ENCODE measurements at places on chromosomes 3 and 15.
A peak's percentile ranks its signal among the peaks of the same experiment; 100 is the strongest.

DNA sequence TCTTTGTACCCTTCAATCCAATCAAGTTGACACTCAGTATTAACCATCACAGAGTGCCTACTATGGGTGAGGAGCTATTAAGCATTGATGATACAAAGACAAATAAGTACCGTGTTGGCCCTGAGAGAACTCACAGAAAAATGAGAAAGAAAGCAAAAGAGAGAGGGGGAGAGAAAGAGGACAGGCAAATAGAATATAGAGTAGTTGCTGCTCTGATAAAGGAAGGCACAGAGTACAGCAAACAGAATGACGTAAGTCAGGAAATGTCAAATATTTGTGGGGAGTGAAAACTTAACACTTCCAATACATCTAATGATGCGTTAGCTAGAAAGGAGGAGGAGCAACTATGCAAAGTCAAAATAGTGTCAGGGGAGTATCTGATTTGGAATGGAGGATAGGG is 320.6 kb upstream of the KCNH8 start:
- H3K27ac ChIP-seq: no peak overlapping the region
- H3K4me3 ChIP-seq: no peak overlapping the region
- no peaks in the 10 kb centered on the region for H3K36me3 ChIP-seq
- no peaks in the 10 kb centered on the region for H3K4me1 ChIP-seq
- no peaks in the 10 kb centered on the region for H3K27me3 ChIP-seq

DNA sequence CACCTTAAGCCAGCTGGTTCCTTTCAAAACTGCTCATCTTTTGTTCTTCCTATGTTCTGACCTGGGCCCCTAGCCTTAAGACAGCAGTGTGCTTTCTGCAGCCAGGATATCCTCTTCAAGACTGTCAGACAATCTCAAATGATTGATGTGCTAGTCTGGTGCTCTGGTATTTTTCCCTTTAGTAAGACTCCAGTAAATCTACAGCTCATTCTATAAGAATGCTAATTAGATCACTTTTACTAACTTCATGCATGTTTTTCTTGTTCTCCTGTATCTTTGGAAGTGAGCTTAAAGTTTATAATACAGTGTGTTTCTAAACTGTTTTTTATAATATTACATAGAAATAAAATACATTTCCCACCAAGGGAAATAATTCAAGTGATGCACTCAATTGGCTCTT is 220.9 kb upstream of the NANOGP8 start:
- H3K27ac ChIP-seq: no peak overlapping the region
- H3K4me3 ChIP-seq: no peak overlapping the region
- no peaks in the 10 kb centered on the region for H3K4me1 ChIP-seq
- no peak for DNase-seq
- H3K36me3 ChIP-seq: no peaks in the 10 kb centered on the region

DNA sequence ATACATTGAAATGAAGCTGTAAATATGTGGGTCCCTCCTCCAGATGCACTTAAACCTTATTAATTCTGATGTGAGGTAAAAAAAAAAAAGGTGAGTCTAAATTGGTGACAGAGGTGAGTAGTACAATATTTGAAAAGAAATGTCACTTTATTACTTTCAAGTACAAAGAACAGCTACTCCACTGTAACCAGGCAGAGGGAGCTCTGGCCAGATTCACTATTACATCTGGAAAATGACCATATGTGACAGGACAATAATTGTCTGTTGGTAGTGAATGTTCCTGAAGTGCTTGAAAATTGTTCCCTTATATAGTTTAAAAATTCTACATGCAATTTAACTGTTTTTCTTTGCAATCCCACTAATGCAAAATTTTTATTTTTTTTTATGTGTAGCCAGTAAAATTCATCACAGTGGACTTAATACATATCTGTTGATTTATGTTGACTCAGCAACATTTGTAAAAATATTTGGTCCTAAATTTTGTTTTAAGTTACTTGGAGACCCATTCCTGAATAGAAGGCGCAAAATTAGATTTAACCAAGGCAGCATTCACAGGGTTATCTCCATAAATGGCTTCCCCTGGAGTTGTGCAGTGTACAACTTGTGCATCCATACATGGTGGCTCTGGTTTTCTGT is 231.9 kb upstream of the TBC1D5 start:
- no peak overlapping the region for H3K4me3 ChIP-seq
- H3K36me3 ChIP-seq: no peaks in the 10 kb centered on the region
- no peaks in the 10 kb centered on the region for H3K4me1 ChIP-seq
- no peaks in the 10 kb centered on the region for H3K27me3 ChIP-seq
- no peak overlapping the region for H3K27ac ChIP-seq
- DNase-seq: no peak

DNA sequence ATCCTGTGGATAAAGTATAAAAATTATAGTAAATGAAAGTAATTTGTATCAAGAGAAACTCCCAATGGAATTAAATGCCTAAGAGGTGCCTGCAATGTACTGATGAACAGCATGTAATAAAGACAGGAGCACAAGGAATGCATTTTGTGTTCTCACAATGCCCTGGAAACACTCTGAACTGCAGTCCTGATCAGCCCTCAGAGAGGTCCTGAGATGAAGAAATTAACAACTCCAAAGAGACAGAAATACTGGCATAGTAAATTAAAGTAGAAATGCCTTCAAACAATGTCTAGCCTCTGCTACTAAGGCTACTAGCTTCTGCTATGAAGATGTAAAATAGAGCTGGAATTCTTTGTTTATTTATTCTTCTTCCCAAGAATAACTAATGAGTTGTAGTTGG is 59.9 kb downstream of the CFAP20DC start:
- DNase-seq: no peak
- no peaks in the 10 kb centered on the region for H3K4me1 ChIP-seq
- H3K27ac ChIP-seq: no peak overlapping the region
- H3K27me3 ChIP-seq: no peaks in the 10 kb centered on the region
- H3K36me3 ChIP-seq: no peaks in the 10 kb centered on the region
- H3K4me3 ChIP-seq: no peak overlapping the region

DNA sequence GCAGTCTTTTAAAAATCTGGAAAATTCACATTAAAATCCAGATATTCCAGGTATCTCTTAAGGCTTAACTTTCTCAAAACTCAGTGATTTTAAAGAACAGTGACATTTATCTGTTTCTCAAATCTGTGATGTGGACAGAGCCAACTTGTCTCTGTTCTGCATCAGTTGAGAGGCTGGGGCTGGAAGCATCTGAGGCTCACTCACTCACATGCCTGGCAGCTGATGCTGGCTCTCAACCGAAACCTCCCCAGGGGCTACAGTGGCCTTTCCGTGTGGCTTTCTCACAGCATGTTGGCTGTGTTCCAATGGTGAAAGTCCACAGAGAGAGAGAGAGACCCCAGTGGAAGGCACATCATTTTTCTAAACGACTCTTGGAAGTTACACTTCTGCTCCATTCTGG is 53.5 kb downstream of the CEMIP start:
- H3K4me1 ChIP-seq: no peaks in the 10 kb centered on the region
- H3K4me3 ChIP-seq: no peak overlapping the region
- no peak for DNase-seq
- H3K27ac ChIP-seq: no peak overlapping the region
- no peaks in the 10 kb centered on the region for H3K27me3 ChIP-seq
- H3K36me3 ChIP-seq: no peaks in the 10 kb centered on the region

- H3K27me3 ChIP-seq: no peaks in the 10 kb centered on the region
- H3K4me3 ChIP-seq: no peak overlapping the region
- H3K4me1 ChIP-seq: no peaks in the 10 kb centered on the region
- H3K27ac ChIP-seq: no peak overlapping the region
- H3K36me3 ChIP-seq: no peaks in the 10 kb centered on the region
- DNase-seq: no peak
These were observed 191.6 kb upstream of the FAM3D start for GRCh38 chr3:58858126-58858525.

DNA sequence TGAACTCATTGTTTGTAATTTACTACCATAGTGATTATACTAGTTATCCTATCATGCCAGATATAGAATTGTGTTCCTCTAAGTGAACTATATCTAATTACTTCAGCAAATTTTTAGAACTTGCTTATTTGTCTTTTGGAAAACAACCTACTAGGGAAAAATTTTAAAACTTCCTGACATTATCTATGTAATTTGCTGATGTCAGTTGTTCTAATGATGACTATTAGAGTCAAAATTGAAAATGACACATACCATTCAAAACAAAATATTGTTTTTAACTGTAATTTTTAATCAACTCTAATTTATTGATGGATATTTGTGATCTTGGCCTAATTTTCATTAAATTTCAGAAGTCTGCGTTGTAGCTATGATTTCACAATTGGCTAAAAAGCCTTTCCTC is 106.7 kb upstream of the ROBO2 start:
- H3K27ac ChIP-seq: no peak overlapping the region
- DNase-seq: no peak
- H3K27me3 ChIP-seq: no peaks in the 10 kb centered on the region
- no peak overlapping the region for H3K4me3 ChIP-seq

GRCh38 chr3:161349529-161350312 is 21.6 kb downstream of the SPTSSB start:
- no peak overlapping the region for H3K4me3 ChIP-seq
- no peaks in the 10 kb centered on the region for H3K4me1 ChIP-seq
- no peak overlapping the region for H3K27ac ChIP-seq

DNA sequence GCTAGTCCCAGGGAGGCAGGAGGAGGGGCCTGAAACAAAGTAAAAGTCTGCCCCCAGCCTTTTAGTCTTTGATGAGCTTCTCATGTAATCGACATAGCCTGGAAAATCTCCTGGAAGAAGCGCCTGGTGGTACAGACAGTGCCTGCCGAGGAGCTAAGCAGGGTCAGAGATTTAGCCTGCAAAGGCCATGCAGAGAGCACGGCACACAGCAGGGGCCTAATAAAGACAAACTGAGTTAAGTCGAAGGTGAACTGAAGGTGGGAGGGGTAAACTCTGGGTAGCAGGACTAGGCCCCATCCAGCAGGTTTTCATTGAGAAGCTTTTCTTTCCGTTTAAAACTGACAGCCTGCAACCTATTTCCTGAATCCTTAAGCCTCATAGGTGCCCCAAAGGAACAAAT is 115.5 kb upstream of the ABHD17C start:
- H3K27ac ChIP-seq: no peak overlapping the region
- DNase-seq: peak; percentile 39
- no peaks in the 10 kb centered on the region for H3K4me1 ChIP-seq
- H3K4me3 ChIP-seq: no peak overlapping the region

DNA sequence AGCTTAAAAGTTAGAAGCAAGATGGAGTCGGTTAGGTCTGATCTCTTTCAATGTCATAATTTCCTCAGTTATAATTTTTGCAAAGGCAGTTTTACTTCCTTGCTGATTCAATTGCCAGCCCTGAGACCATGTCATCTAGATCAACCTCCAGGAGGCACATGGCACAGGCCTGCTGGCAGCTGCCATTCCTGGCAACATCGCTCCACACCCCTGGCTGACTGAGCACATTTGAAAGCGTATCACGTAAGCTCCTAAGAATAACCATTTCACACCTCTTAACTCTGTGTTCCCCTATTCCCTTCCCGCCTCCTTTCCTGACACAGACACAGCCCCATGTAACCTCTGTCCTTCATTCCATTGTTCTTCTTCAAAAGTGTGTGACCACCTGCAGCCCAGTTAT is 313.9 kb upstream of the CTNNB1 start:
- H3K4me3 ChIP-seq: no peak overlapping the region
- no peak for DNase-seq
- H3K27ac ChIP-seq: no peak overlapping the region
- no peaks in the 10 kb centered on the region for H3K4me1 ChIP-seq
- H3K27me3 ChIP-seq: no peaks in the 10 kb centered on the region
- H3K36me3 ChIP-seq: no peaks in the 10 kb centered on the region

- no peaks in the 10 kb centered on the region for H3K27me3 ChIP-seq
- H3K27ac ChIP-seq: no peak overlapping the region
- H3K4me1 ChIP-seq: no peaks in the 10 kb centered on the region
These were observed 49.1 kb downstream of the NR1I2 start for GRCh38 chr3:119831022-119831421.

GRCh38 chr15:51161491-51162220 is 67.0 kb upstream of the TNFAIP8L3 start:
- H3K27ac ChIP-seq: no peak overlapping the region
- H3K4me3 ChIP-seq: no peak overlapping the region
- peaks cover 17% of the 10 kb centered on the region for H3K4me1 ChIP-seq

GRCh38 chr3:17207019-17207418 is 322.3 kb downstream of the PLCL2 start:
- no peaks in the 10 kb centered on the region for H3K4me1 ChIP-seq
- no peaks in the 10 kb centered on the region for H3K27me3 ChIP-seq
- no peak for DNase-seq
- peaks cover 23% of the 10 kb centered on the region for H3K36me3 ChIP-seq

DNA sequence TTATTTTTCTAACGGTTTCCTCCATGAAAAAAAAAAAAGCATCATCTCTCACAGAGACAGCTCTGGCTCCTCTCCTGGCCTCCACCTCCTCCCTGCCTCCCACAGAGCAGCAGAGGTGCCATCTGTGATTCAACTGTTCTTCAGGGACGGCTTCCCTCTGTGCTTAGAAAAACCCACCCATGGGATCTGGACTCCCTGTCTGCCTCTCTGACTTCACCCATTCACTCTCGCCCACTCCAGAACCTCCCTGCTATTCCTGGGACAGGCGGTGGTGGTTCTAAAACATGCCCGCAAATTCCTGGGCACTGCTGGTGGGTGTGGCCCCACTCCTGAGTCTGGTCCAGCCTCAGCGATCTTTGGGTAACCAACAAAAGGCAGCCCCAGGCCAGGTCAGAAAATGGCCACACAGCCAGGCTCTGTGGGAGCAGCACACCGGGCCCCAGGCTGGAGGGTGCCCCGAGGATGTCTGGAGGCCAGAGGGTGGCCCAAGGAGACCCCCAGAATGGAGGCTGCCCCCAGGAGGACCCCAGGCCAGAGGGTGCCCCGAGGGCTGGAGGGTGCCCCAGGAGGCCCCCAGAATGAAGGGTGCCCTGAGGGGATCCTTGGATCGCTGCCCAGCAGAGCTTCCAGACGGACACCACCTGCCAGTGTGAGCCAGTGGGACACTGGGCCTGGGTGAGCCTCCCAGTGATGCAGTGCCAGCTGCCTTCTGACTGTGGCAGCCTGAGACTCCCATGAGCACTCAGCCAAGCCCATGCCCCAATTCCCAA is 2.6 kb upstream of the CHST13 start:
- peaks cover 43% of the 10 kb centered on the region for H3K4me1 ChIP-seq
- no peaks in the 10 kb centered on the region for H3K27me3 ChIP-seq
- peak; percentile 69 for DNase-seq

DNA sequence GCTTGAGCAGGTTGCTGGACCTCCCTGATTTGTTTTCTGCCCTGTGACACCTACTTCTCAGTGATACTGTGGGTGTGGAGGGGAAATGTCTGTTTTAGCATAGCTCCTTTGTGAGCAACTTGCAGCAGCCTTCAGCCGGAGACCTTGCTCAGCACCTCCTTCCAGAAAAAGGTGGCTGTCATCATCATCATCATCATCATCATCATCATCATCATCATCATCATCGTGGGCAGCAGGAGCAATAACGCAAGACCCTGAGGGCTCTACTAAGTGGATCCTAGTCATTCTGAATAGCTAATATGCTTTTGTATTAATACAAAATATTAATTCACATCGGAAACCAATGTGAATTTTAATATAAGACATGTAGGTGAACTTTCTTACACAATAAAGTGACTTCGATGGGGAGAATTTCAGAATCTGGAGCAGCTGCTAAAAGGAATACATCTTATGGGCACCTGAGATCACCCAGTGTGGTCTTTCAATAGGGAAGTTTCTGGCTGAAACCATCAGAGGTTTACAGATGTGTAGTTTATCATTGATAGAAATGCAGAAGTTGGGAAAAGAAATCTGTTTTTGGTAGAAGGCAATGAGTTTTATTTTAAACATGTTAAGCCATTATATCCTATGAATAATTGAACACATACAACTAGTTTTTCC is 8.6 kb downstream of the GABRR3 start:
- H3K36me3 ChIP-seq: no peaks in the 10 kb centered on the region
- no peak overlapping the region for H3K4me3 ChIP-seq
- peaks cover 8% of the 10 kb centered on the region for H3K4me1 ChIP-seq
- DNase-seq: no peak
- H3K27me3 ChIP-seq: no peaks in the 10 kb centered on the region

Measured in spleen (tissue), 13 donors.